ENCODE measurements at places on chromosomes 7 and 10.

- DNase-seq = no peak
Measured at GRCh38 chr10:132677473-132678227, 108.3 kb downstream of the NKX6-2 start.

DNA sequence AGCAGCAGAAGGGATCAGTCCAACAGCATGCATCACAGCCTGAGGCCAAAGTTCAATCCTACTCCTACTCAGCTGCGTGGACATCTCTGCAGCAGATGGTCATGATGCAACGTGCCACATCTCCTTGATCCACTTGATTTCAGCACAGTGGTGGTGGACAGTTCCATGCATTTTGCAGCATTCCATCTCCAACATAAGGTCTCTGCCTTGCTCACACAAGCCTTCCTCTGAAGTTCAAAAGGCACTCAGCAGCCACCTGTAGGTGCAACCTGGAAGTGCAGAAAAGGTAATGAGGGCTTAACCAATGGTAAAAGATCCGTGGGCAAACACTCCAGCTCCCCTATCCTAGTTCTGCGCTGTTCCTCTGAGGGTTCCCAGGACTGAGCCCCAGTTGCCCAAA is 57.5 kb upstream of the CHCHD3 start:
- no peak for DNase-seq

DNA sequence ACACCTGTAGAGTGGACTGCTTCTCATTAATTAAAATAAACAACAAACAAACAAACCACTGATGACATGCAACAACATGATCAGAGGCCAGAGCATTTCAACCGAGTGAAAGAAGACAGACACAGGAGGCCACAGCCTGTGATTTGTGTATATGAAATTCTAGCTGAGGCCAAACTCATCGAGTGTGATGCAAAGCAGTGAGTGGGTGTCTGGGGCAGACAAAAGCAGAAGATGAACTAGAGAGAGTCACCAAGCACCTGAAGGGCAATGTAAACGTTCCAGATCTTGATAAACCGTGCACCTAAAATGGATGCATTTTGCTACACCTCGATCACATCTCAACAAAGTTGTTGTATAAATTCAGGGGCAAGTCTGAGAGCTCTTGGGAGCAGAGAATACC is 108.4 kb downstream of the KLF6 start:
- DNase-seq = no peak

- DNase-seq = no peak
Measured at GRCh38 chr10:88858491-88858890, 6.8 kb upstream of the ANKRD22 start.

GRCh38 chr10:31030800-31031199 is 865 bp downstream of the ZNF438 start:
- no peak for DNase-seq

DNA sequence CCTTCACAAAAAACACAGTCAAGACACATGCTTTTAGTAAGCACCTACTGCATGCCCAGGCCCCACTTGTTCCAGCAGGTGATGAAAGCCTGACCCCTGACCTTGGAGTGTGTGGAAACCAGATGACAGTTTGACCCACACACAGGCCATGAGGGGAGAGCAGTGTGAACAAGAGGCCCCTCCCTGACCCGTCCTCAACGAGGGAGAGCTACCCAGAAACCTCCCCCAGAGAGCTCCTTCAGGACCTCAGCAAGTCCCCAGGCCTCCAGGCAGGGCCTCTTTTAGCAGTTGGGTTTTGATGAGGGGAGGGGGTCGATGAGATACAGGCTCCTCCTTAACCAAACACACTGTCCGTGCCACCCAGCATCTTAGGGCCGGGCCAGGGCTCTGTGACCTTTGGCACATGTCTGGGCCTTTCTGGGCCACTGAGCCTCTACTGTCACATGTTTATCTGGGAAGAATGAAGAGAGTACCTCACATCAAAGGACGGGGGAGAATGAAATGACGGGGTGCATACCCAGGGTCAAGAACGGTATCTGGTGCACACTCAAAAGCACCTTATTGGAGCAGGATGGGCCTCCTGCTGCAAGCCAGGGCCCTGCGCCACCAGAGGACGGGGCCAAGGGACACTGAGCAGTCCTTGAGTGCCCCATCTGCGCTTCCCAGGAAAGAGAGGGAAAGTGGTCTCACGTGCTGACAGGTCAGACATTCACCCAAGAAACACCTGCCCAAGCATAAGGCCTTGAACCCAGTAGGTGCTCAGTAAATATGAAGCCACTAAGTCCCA is 202.6 kb upstream of the ZMIZ1 start:
- no peak for DNase-seq

Data from stimulated activated naive CD8-positive, alpha-beta T cell treated with anti-CD3 and anti-CD28 coated beads, Interleukin-15, amount 100 ng/mL, for 72 hours (primary cell).